Fibroblast of gingiva (primary cell): ENCODE measurements at places on chromosomes 13 and 19.

- DNase-seq, result no peak
These were observed 6.7 kb upstream of the KATNAL1 start for GRCh38 chr13:30314069-30314468.

DNA sequence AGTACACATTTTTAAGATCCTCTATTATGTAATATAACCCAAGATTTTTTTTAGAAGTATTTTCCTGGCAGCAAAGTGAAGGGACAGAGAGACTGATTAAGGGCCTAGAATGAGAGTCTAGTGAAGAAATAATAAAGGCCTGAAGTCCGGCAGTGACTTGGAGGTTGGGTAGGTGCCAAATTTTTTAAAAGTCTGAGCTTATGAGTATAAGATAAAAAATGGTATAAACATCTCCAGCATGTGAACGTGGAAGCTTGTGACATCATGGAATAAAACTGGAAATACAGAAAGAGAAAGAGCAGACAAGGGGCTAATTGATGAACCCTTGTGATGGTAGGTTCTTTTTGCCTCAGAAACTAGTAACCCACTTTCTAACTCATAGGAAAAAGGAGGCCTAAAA is 174.6 kb downstream of the SUCLA2 start:
- DNase-seq, result no peak

GRCh38 chr13:48233889-48234488 is 983 bp downstream of the ITM2B start:
- DNase-seq, result peak; percentile 45

DNA sequence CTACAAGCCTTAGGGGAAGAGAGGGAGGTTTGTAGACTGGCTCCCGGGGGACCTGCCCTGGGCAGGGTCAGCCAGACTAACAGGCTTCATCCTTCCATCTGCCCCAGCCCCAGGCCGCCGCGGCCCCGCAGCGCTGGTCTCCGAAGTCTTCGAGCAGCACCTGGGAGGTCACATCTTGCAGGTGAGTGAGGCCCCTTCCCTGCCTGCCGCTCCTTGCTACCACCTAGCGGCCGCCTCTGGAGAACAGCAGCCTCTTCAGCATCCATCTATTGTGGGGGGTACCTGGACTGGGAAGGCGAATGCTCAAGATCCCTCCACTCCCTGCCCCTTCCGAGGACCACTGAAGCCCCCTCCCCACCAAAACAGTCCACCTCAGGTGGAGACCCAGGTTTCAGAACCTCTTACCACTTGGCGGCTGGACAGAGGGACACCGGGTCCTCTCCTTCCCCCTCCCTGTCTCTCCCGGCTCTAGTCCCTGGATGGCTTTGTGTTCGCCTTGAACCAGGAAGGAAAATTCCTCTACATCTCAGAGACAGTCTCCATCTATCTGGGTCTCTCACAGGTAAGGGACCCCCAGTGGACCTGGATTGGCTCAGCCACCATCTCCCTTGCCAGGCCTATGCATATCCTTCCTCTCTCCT is 12.7 kb downstream of the NPAS1 start:
- no peak for DNase-seq

DNA sequence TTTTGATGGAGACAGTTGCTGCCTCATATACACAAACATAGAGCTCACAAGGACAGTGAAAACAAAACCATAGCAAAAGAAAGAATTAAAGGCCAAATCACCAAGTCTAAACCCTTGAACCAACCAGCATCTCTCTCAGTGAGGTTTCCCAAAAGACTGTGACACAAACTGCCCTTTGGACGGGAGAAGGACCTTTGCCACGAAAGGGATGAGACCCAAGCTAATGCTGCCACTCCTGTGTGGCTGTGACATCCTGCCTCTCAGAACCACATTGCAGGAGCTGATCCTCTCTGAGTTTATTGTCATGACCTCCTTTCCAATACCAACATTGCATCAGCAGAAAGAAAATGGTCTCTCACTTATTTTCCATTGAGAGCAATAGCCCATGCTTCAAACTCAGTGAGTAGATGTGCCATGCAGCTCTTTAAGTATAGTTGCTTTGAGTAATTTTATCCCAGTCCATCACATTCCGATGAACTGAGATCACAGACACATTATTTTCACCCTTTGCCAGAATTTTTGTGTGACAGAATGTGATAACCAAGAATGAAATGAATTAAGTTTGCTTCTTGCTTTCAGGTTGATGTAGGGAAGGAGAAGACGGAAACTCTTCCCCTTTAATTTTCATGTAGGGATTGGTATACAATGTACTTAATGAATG is 133.5 kb upstream of the IRS2 start:
- no peak for DNase-seq

DNA sequence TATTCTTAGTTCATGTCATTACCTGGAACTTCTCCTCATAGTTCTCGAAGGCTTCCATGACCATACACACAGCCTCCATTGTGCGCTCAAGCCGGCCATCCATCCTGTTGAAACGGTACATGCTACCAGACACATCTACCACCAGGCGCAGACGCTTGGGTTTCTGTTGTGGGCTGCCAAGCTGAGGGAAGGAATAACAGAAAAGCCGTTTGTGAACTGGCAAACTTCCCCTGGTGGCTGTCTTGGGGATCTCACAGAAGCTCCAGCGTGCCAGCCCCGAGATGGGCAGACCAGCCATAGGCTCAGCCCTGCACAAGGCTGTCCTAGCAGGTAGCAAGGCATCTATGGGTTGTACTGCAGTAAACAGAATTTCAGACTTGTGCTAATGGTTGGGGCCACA is 130.1 kb downstream of the RGCC start:
- no peak for DNase-seq

DNA sequence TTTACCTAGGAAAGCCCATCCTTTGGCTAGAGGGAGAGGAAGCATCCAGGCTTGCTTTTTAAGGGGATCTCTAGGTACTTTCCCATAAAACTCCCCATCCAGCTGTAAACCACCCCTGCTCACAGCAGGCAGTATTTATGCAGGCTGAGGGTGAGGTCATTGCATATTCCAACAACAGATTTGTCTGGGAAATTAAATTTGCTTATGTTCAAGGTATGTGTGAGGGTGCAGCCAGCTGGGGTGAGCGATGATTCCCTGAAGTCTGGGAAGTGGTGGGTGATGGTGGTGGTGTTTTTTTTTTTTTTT is 96.3 kb upstream of the C1QTNF9B start:
- no peak for DNase-seq

GRCh38 chr13:24176351-24177101 is 16.0 kb downstream of the SPATA13 start:
- no peak for DNase-seq

GRCh38 chr19:9847087-9847671 is 12.1 kb downstream of the PIN1 start:
- DNase-seq, result peak; percentile 89

DNA sequence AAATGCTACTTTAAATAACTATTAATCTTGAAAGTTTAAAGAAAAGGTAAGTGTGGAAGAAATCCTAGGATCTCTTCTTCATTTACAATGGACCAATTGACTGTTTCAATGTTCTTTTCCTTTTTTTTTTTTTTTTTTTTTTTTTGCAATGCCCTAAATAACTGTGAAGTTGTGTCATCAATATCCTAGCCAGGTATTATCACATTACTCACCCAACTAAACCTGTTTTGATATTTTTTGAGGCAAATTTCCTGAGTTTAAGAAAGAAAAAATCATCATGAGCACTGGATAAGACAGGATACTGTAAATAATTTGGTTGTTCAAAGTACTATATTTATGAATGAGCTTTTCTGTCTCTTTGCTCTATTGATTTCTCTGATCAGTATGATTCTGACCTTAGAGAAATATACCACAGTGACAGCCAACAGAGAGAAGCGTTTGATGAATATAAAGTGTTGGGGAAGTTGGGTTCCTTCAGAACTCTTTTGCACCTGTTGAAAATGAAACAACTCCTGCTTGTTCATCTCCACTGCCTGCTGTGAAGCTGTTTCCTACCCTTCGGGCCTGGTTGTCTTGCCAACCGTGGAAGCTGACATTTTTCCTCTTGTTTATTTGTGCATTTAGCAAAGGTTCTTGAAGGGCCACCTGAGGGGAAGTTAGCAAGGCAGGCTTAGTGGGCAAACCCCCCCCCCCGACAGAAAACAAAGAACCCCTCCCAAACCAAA is 1220.5 kb upstream of the SLC10A2 start:
- no peak for DNase-seq

GRCh38 chr13:28657784-28658538 is 969 bp upstream of the POMP start:
- no peak for DNase-seq

DNA sequence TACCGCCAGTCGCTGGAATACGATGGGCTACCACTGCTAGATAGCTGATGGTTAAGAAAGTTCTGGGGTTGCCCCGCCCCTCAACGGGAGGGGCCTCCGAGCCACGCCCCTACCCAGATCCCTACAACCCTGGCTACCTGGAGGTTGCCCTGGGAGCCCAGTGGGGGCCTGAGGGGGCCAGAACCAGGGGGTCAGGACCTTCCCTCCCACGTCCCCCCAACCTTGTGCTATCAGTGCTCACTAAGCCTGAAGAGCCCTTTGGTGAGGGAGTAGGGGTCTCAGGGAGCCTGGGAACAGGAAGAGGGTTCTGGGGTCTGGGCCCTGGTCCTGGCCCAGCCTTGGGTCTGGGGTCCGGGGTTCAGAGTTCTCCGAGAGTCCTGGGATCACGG is 8.9 kb downstream of the OCEL1 start:
- peak; percentile 31 for DNase-seq

- DNase-seq, result no peak
These were observed 2.8 kb upstream of the AZU1 start for GRCh38 chr19:824885-825284.

- no peak for DNase-seq
These were observed 1308.9 kb downstream of the OLFM4 start for GRCh38 chr13:54337540-54337939.

GRCh38 chr19:3969435-3970312 is 1.2 kb downstream of the DAPK3 start:
- peak; percentile 82 for DNase-seq

GRCh38 chr13:34360702-34361101 is 542.8 kb downstream of the RFC3 start:
- DNase-seq, result no peak
